ENCODE measurements at places on chromosomes 2 and 18. TPM values are rescaled to one million over a fixed set of nuclear protein-coding genes. Genes with fewer than 3 reads are reported as not detected.

DNA sequence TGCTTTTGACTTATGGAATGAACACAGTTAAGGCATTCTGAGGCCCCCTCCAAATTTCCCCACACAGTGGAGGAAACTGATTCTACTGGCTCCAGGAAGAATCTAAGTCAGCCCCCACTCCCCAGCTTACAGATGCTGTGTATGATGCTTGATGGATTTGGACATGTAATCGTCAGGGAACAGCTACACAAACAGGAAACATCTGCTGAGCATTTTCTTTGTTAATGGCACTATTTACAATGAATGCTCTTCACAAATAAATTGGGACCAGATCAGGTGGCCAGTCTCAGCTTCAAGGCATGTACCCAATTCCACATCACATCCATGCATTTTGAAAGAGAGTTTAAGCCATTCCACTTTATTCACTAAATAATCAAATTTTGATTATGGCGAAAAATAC lies 562.3 kb downstream of the SOX11 start:
- no peak for DNase-seq

- no peak for DNase-seq
These were observed 40.2 kb upstream of the ZNF521 start for GRCh38 chr18:25392192-25392591.

AGXT gene
- polyA plus RNA-seq: not detected

GRCh38 chr2:136492901-136493300 lies 272.4 kb upstream of the THSD7B start:
- no peak for DNase-seq

GRCh38 chr2:147460155-147460554 lies 384.7 kb upstream of the ACVR2A start:
- DNase-seq: no peak

GRCh38 chr18:46657115-46657955 lies at the start of gene LOXHD1:
TSS of gene LOXHD1 (minus strand) at chr18:46657220. CDS start at chr18:46657033, 187 bp downstream.
- no peak for DNase-seq

DNA sequence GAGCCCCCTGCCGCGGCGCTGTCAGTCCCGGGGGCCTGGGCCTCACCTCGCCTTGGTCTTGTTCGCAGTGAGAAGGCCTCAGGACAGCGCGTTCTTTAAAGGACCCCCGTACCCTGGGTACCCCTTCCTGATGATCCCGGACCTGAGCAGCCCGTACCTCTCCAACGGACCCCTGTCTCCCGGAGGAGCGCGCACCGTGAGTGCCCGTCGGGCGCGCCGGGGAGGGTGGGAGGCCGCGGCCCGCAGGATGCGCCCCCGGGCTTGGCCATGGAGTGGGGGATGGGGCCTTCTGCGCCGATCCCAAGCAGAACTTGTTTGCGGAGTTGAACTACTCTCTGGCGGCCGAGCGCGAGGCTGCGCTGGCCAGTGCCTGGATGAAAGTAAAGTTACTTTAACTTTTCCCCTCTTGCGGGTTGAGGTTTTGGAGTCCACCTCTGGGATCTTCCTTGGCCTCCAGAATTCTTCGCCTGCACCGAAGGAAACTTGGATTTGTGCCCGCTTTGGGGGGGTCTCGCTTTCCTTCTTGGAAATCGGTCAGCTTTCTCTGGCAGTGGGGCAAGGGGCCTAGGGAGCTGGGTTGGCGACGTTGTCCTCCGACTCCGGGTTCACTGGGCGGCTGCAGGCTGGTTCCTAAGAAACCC lies 1.2 kb downstream of the TCF7L1 start:
- DNase-seq: no peak

NEU2 gene
- not detected for polyA plus RNA-seq

PRKRA gene
- polyA plus RNA-seq: 57.8 TPM

DNA sequence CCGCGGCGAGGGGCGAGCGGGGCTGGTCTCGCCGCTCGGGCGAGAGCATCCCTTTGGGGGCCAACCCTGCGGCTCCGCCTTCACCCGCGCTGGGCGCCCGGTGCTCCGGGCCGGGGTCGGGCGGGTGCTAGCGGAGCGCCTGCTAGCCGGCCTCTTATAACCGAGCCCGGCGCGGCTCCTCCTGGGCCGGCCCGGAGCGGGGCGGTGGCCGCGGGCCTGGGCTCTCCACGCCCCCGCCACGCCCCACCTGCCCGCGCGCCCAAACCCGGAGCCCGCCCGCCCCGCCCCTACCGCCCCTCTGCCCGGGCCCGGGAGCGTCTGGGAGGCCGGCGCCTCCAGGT lies at the start of gene FOXI3:
FOXI3 (minus strand) TSS at position 129 of the 341 bp plus-strand sequence. CDS start 158 bp downstream, outside the sequence.
- DNase-seq: no peak

DNA sequence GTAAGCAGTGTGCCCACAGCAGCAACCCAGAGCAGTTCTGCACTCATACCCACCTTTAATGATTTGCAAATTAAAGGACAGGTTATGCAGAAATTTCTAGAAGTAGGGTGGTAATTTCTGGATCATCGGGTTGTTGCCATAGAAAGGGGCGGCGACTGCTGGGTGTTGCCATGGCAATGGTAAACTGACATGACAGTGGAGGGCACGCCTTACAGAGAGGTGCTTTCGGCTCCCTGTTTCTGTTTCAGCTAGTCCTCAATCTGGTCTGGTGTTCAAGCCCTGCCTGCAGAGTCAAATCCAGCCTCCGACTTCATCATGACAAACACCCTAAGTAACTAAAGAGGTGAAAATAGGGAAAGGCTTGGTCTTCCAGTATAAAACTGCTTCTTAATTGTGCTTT lies 667.7 kb downstream of the SOCS6 start:
- no peak for DNase-seq

- DNase-seq: no peak
These were observed 67.0 kb downstream of the GALR1 start for GRCh38 chr18:77316641-77317040.

CREG2 gene
- polyA plus RNA-seq: not detected

DNA sequence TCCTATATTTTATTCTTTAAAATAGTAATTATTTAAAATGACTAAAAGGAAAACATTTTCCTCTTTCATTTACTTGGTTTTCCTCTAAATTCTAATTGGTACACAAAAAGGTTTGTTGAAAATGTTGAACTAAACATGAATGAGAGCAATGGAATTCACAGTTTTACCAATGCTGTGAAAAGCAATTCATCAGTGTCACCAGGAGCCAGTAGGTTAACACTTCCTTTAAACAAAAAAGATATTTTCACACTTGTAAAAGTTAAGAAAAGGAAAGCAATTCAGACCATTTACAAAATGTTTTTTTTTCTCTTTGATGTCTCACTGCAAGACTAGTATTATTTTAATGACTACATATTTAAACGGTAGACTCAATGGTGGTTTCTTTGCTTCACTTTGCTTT lies 341.6 kb downstream of the RIT2 start:
- no peak for DNase-seq

CD8B2 gene
- polyA plus RNA-seq: not detected

GRCh38 chr2:43158259-43158880 lies 68.0 kb downstream of the ZFP36L2 start:
- peak; percentile 71 for DNase-seq

SPDYA gene
- not detected for polyA plus RNA-seq

GRCh38 chr2:237296756-237297155 lies 117.2 kb downstream of the COL6A3 start:
- no peak for DNase-seq

PPP4R1 gene
- 6.4 TPM for polyA plus RNA-seq

GRCh38 chr18:63963615-63964256 lies 6.1 kb upstream of the SERPINB8 start:
- DNase-seq: peak; percentile 36

AQP12B gene
- not detected for polyA plus RNA-seq

GRCh38 chr2:235025800-235026536 lies 74.2 kb downstream of the SH3BP4 start:
- no peak for DNase-seq

DNA sequence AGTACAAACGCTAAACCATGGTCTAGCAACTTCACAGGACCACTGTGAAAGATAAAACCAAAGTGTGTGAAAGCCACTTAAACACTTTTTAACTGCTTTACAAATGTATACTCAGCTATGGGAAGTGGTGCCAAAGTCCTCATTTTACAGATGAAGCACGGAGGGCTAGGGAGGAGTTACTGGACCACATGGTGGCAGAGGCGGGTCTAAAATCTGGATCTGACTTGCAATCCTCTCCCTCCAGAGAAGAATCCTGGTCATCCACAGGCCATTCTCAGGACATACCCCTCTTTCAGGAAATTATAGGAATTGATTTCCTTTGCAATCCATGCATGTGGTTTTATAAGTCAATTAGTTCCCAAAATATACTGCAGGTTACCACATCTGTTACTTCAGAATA lies 84.6 kb upstream of the GYPC start:
- no peak for DNase-seq

MRO gene
- polyA plus RNA-seq: not detected

DNA sequence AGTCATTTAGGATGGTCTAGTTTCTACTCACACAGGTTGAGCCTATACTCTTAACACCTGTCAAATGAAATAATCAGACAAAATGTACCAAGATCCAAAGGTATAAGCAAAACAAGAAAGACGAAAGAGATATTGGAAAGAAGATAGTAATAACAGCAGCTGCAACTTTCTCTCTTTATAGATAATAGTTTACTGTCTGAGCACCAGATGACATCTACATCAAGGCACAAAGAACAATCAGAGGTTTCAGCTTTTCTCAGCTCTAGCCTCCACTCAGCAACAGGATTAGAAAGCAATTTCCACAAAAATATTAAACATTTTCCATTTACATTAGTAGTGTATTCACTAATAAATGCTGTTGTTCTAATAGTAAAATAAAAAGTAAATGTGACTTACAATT lies 66.3 kb downstream of the RTTN start:
- no peak for DNase-seq

SLC4A3 gene
- not detected for polyA plus RNA-seq

- DNase-seq: no peak
These were observed 35.5 kb downstream of the NXPH2 start for GRCh38 chr2:138744713-138745112.

- no peak for DNase-seq
These were observed 37.4 kb upstream of the RPL31 start for GRCh38 chr2:100964681-100965169.

CNNM3 gene
- polyA plus RNA-seq: 4.0 TPM

C2orf15 gene
- 7.8 TPM for polyA plus RNA-seq

ST8SIA3 gene
- not detected for polyA plus RNA-seq

- DNase-seq: no peak
These were observed 123.6 kb downstream of the EIPR1 start for GRCh38 chr2:3253913-3254441.

FEV gene
- polyA plus RNA-seq: not detected

- DNase-seq: no peak
These were observed 159.7 kb upstream of the CCDC195 start for GRCh38 chr2:224875841-224876240.

- DNase-seq: no peak
These were observed 102.1 kb upstream of the LMAN1 start for GRCh38 chr18:59461171-59461570.

BMP10 gene
- polyA plus RNA-seq: not detected

ERCC3 gene
- 36.5 TPM for polyA plus RNA-seq

ALK gene
- 0.13 TPM for polyA plus RNA-seq

DNA sequence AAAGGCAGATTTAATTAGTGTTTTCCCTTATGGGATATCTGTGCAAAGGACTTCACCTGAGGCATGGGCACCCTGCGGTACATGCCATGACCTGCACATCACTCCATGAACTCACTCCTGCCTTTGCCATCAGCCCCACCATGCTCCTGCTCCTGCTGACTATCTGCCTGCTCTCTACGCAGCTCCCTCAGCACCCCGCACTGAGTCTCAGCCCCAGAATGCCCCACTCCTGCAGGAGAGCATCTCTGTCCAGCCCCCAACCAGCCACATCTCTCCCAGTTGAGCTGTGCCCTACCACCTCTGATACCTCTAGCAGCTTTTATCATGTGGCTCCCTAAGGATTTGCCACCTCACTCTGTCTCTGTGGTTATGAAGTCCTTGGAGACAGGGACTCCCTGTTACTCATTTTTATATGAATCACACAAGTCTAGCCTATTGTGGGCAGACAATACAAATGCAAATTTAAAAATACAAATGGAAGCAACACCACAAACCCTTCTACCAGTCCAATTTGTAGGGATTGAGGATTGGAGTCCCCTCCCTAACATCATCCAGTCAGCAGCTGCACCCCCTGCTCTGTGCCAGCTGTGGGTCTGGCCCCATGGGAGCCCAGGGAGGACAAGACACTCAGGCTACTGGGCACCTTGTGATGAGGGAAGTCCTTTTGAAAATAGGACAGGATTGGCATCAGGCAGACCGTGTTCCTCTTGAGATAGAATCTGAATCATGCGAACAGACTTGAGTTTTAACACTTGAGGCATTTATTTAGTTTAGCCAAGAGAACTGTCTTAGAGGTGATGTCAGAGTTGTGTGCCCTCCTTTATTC lies 689.6 kb upstream of the HS6ST1 start:
- no peak for DNase-seq

TUBA3E gene
- polyA plus RNA-seq: not detected

All from naive thymus-derived CD4-positive, alpha-beta T cell (primary cell).